ENCODE measurements at places on chromosomes 7 and 10.

- no peak for DNase-seq
These were observed 27.0 kb upstream of the GPR26 start for GRCh38 chr10:123639131-123639530.

GRCh38 chr7:98217623-98218582 lies 6.7 kb downstream of the BHLHA15 start:
- DNase-seq = no peak

DNA sequence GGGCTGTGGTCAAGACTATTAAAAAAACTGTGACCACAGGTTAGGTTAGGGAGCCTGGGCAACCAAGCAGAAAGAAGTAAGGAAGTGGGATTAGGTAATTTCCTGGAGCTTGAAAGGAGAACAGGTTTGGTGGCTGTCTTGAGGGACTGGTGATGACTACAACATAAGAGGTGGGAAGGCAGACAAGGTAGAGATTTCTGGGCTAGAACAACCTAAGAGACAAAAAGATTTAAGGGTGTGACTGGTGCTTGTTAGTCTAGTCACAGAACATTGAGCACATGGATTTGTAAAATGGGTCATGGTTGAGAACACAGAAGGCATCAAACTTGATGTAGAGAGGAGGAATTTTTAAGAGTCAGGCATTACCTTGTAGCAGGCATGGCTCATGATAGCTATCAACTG lies 123.7 kb upstream of the ASAH2 start:
- DNase-seq = no peak

DNA sequence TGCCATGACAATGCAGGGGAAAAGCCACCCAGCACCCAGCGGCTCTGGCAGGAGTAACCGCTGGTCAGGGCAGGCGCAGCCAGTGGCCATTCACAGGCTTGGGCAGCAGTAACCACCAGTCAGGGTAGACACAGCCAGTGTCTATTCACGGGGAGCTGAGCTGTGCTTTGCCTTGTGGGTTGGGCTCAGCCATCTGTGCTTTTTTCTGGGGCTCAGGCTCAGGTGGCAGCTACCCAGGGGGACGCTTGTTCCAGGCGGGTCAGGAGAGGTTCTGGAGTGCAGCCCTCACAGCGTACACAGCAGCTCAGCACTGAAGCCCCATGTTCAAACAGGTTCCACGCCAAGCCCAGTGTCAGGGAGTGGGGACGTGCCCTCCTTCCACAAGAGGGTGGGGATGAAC lies 28.5 kb downstream of the FOXL3 start:
- no peak for DNase-seq

- no peak for DNase-seq
These were observed 64.5 kb downstream of the RAMP3 start for GRCh38 chr7:45221896-45222604.

GRCh38 chr7:88322151-88322550 lies 15.5 kb upstream of the STEAP4 start:
- DNase-seq = no peak

- DNase-seq = no peak
These were observed 23.8 kb downstream of the WBP1L start for GRCh38 chr10:102767428-102768160.

DNA sequence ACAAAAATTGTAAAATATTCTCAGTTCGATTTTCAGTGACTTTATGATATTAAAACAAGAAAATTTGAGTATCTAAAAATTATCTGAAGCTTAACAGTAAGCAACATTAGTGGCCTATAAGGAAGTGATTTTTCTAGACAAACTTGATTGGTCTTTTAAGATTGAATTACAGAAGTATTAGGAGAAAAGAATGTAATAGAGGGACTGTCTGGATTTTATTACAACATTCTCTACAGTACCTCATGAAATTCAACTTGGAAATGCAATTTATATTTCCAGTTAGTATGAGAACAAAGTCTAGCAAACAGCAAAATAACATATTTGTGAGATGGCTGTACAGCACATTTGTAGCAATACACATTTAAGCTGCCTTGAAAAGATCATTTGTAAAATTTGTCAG lies 18.8 kb downstream of the REEP3 start:
- no peak for DNase-seq

- DNase-seq = no peak
These were observed 155.2 kb downstream of the ARID5B start for GRCh38 chr10:62056698-62057097.

DNA sequence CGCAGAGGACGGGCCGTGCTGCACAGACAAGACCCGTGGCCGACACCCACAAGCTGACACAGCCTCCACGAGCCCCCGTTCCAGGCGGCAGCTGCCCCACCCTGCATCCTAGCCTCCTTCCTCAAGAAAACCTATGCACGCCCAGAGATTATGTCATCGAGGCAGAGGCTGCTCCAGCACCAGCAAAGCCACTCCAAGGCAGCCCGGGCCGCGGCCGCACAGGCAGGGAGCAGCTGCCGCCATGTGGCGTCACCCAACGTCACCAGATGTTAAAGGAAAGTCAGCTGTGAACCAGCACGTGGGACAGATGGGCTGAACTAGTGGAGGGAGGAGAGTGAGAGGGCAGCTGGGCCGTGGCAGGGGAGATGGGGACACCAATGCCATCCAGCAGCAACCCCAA lies 59.8 kb downstream of the STK32C start:
- no peak for DNase-seq

DNA sequence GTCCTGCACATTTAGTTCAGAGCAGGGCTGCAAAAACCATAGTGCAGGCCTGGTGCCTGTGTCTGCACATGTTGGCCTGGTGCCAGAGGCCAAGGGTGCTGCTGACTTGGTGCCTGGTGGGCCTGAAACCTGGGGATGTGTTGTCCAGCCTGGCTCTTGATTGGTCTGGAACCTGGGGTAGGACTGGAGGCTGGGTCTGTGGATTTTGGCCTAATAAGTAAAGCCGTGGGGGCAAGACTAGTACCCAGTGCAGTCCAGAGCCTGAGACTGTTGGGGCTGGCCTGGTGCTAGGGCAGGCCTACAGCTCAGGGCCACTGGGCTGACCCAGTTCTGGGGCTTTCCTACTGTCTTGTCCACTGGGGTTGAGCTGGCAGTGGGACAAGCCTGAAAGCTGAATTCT lies 817.9 kb downstream of the DNAJB9 start:
- DNase-seq = no peak

GRCh38 chr7:157561816-157562410 lies 225.1 kb downstream of the DNAJB6 start:
- no peak for DNase-seq

DNA sequence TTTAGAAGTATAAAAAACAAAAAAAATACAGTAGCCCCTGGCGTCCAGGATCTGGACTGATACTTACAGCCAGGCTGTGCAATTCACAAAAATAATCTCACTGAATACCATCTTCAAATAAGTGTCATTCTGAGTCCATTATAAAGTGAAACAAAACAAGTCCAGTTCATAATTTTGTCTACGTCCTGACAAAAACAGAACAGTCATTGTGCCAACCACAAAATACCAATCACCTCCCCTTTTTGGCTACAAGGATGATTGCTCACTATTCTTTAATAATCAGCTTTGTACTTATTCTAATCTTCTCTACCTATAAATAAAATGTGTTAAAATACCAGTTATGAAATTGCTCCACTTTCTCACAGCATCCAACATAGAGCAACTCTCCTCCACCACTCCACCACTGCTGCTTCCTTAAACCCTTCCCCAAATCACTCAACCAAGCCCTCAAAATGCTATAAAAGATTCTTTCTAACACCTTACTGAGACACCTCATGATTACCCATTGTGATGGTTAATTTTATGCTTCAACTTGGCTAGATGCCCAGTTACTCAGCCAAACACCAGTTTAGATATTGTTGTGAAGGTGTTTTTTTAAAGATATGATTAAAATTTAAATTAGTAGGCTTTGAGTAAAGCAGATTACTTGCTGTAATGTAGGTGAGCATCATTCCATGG lies 479.8 kb upstream of the SEMA3A start:
- DNase-seq = no peak

GRCh38 chr10:71726580-71727104 lies 7.1 kb upstream of the C10orf105 start:
- peak; percentile 79 for DNase-seq

DNA sequence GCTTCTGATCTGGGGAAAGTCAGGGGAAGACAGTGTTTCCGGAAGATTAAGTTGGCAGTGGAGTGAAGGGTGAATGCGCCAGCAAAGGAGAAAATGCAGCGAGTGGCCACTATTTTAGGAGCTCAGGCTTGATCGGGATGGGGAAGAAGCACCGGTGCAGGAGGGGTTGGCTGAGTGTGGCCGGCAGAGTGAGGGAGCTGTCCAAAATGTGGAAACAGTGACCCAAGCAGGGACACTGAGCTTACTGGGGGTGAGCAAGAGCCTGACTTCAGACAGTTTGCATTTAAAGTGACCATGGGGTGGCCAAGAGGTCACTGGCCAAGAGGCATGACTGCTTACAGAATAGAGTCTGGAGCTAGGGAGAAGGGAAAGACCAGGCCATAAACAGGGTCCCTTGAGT lies 79.3 kb downstream of the GOLGA7B start:
- DNase-seq = no peak

- no peak for DNase-seq
These were observed 165.3 kb downstream of the PTPRN2 start for GRCh38 chr7:158422196-158422886.

DNA sequence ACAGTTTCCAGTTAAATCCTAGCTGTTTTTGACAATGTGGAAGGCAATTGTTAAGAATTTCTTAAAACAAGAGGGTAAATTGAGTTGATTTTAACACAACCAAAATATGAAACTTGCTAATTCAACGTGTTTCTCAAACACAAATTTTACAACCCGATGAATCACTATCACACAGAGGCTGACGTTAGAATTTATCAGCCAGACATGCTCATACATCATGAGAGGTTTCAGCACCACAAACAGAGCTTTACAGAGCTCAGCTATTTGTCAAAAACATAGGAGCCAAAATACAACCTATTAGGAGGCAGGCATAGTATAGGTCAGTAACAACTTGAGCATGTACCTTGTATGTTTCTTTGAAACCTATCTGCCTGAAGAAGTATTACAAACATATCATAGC lies 36.1 kb downstream of the LRRN3 start:
- DNase-seq = no peak

DNA sequence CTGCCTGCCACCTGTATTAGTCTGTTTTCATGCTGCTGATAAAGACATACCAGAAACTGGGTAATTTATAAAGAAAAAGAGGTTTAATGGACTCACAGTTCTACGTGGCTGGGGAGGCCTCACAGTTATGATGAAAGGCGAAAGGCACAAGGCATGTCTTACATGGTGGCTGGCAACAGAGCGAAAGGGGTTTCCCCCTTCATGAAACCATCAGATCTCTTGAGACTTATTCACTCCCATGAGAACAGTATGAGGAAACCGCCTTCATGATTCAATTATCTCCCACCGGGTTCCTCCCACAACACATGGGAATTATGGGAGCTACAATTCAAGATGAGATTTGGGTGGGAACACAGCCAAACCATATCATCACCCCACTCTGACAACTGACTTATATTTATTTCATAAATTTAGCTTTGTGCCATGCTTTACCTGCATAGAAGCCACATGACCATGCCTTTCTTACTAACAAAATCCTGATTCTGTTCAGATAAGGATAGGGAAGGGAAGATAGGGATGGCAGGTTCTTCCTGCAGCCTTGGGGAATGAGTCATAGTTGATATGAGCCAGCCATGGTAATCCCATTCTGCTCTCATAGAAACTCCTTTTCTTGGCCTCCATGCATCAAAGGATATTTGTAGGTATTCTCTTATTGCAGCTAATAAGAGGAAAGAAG lies 191.3 kb upstream of the AGK start:
- no peak for DNase-seq

GRCh38 chr7:107125475-107125874 lies 43.3 kb upstream of the HBP1 start:
- DNase-seq = no peak

- DNase-seq = no peak
These were observed 160.1 kb downstream of the CFTR start for GRCh38 chr7:117639966-117640365.

DNA sequence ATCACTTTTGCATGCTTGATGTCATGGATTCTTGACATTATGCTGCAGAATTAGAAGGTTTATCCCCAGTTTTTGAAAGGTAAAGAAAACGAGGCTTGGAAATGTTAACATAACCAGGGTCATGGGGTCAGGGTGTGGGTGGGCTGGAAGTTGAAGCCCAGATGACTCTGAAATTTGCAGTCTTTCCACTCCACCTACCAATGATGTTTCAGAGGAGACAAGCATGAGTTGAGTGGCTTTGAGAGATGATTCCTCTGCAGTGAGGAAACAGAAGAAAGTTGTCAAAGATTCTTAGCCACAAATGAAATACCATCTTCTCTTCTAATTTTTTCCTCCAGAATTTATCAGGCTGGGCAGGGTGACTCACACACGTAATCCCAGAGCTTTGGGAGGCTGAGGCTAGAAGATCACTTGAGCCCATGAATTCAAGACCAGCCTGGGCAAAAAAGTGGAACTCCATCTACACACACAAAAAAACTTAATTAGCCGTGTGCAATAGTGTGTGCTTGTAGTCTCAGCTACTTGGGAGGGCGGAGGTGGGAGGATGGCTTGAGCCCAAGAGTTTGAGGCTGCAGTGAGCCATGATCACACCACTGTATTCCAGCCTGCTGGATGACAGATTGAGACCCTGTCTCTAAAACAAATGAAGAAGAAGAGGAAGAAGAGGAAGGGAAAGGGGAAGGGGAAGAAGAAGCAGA lies 239.1 kb upstream of the AUTS2 start:
- DNase-seq = no peak

- no peak for DNase-seq
These were observed 39.9 kb downstream of the ABCB4 start for GRCh38 chr7:87435546-87435945.

GRCh38 chr7:95531605-95532219 lies 46.0 kb downstream of the ASB4 start:
- no peak for DNase-seq

GRCh38 chr10:83725567-83725966 lies 413.7 kb upstream of the GHITM start:
- DNase-seq = no peak

- peak; percentile 69 for DNase-seq
These were observed 94.0 kb upstream of the TARP start for GRCh38 chr7:38367301-38367890.

GRCh38 chr7:31982962-31983361 lies 87.2 kb downstream of the PDE1C start:
- no peak for DNase-seq

- peak; percentile 66 for DNase-seq
These were observed 81.2 kb upstream of the UCN3 start for GRCh38 chr10:5283305-5284158.
